T-helper 2 cell treated with Interferon-gamma antibody and Interleukin-4, amounts not matched to agents 5 μg/mL and 100 μg/mL, for 36 hours (primary cell): ENCODE measurements at places on chromosomes 7 and 10.

DNA sequence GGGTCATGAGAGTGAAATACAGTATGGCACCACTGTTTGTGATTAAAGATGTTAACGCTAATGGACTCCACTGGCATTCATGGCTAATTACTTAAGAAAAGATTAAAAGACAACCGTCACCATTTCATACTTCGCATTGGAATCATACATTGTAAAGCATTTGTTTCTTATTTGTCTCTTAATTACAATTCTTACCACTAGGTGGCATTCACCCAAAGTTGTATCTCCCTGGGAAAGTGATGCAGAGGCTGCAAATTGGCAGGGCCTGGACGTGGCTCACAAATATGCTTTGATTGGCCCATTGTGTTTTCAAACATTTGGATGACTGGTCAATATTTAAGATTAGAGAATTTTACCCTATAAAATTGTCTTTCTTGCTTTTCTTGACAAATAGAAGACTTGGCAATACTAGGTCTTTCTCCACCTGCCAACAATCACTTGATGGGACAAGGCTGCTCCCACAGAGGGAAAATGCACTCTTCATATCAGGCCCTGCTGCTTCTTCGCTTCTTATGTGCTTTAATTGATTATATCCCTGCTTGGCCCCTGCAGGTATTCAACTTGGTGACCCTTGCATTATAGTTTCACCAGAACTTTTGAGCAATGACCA, 72.1 kb upstream of the STARD3NL start:
- no peak for DNase-seq

- no peak for DNase-seq
These were observed 20.3 kb downstream of the PARD3 start for GRCh38 chr10:34794835-34795234.

GRCh38 chr10:114541081-114541796, 116.8 kb downstream of the ABLIM1 start:
- peak; percentile 82 for DNase-seq

DNA sequence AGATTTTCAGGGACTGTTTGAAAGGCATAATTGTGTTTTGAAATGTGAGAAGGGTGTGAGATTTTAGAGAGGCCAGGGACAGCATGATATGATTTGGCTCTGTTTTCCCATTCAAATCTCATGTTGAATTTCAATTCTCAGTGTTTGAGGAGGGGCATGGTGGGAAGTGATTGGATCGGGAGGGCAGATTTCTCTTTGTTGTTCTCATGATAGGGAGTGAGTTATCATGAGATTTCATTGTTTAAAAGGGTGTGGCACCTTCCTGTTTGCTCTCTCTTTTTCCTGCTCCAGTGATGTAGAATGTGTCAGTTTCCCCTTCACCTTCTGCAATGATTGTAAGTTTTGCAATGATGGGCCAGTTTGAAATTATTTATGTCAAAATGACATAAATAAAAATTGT, 113.0 kb upstream of the PCDH15 start:
- no peak for DNase-seq

DNA sequence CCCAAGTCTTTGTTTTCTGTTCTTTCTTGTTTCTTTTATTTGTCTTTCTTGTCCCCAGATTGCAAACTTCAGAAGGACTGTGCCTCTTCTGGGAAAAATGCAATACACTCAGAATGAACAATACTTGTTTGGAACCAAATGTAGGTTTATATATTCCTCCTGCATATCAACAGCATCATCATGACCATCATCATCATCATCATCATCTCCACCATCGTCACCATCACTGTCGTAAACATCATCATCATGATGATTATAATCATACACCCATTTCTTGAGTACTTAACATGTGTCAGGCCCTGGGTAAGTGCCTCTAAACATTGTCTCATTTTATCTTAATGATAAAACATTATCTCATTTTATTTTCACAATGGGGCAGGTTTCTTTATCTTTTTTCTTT, 476.8 kb downstream of the CCSER2 start:
- DNase-seq: no peak

DNA sequence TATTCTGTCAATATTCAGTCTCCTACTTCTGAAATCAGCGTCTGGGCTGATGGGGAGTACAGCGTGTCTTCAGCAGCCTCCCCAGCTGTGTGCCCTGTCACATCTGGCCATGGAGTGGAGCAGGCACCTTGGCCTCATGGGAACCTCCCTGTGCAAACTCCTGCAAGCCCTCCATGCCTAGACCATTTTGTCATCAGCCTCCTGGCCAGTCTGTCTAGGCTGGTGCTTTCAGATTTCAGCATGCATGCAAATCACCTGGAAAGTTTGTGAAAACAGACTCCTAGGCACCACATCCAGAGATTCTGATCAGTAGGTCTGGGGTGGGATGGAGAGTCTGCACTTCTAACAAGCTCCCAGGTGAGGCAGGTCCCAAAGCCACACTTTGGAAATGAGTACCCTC, 26.2 kb upstream of the CCSER2 start:
- no peak for DNase-seq

DNA sequence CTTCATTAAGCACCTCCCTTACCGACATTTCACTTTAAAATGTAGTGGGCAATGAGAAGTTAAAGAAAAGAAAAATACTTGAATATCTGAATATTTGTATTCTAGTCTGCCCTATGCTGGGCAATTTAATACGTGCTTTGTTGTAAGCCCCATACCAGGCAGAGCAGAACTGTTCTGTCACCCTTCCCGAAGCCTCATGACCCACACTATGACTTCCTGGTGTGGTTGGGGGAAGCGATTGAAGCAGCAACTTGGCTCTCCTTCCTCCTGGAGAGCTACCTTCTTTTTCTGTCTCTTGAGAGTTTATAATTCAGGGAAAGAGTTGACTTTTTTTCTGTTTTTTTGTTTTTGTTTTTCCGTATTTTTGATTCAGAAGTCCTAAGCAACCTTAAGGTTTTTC, 243.7 kb downstream of the INHBA start:
- DNase-seq: no peak

DNA sequence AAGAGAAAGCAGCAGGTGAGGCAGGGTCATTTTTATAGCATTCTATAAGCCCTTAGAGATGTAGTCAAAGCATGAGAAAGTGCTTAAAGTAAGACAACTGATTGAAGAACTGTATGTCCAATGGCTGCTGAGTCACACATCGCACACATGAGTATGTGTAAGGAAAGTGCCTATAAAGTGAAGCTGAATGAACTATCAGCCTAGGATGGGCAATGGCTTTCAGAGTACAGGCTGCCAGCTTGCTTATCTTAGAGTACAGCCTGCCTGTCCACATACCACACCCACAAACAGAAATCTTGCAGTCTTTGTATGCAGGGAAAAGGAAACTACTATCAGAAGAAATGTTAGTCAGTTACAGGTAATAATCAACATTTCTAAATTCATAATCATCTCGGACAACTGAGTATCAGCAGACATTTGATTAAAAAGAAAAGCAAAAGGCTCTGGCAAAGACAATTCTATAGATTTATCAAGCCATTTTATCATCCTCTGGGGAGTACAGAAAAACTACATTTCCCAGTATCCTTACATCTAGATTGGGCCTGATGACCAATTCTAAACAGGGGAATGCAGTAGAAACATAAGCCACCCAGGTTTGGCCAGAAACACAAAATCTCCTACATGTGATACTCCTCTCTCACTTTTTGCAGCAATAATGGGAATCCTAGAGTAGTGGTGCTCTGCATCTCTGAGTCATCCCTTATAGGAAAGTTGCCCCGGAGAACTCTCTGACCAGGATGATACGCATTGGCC, 16.2 kb upstream of the EPHB6 start:
- no peak for DNase-seq

- no peak for DNase-seq
These were observed 25.4 kb upstream of the LRGUK start for GRCh38 chr7:134101716-134102115.

- DNase-seq: no peak
These were observed 192.7 kb downstream of the CELF2 start for GRCh38 chr10:11210211-11210922.

GRCh38 chr7:106736508-106737201, 75.7 kb upstream of the CCDC71L start:
- DNase-seq: peak; percentile 57

- no peak for DNase-seq
These were observed 1.7 kb upstream of the CALML3 start for GRCh38 chr10:5522913-5523560.

GRCh38 chr10:93274419-93274818, 200.7 kb downstream of the CYP26A1 start:
- no peak for DNase-seq

- DNase-seq: no peak
These were observed 131.6 kb downstream of the NRBF2 start for GRCh38 chr10:63264617-63265221.

DNA sequence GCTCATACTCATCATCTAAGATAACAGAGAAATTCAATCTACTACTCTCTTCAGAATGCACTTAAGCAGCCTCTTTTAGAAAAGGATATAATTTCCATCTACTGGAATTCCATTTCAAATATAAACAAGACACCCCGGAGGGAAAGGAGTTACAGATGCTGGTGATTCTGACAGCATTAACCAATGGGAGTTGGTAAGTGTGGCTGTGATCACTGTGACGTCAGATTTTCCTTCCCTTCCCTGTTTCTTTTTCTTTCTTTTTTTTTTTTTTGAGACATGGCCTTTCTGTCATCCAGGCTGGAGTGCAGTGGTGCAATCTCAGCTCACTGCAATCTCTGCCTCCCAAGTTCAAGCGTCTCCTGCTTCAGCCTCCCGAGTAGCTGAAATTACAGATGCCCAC, 106.6 kb downstream of the ACTR3B start:
- no peak for DNase-seq
